ENCODE measurements at places on chromosomes 13 and 19. TPM values are rescaled to one million over a fixed set of nuclear protein-coding genes. Genes with fewer than 3 reads are reported as not detected.

DNA sequence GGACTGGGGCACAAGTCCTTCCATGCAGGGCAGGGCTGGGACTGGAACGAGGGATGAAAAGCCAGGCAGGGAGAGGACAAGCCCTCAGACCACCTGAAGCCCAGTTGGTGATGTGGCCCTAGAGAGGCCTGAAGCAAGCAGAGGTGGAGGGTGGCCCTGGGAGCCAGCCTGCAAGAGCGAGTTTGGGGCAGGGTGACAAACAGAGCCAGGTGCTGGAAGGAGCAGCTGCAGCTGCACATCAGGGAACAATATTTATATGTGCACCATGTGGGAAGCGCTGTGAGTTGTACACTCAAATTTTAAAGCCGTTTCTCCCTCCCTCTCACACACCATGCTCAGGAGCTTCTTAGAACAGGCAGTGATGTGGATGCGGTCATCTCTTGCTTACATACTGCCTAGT is 67.8 kb downstream of the FGF9 start:
- no peak overlapping the region for H3K4me3 ChIP-seq
- peaks cover 16% of the 10 kb centered on the region for H3K4me1 ChIP-seq
- DNase-seq: no peak
- no peaks in the 10 kb centered on the region for H3K27me3 ChIP-seq

Gene KIR3DL1
- not detected for total RNA-seq

Gene CEACAM3
- not detected for total RNA-seq

GRCh38 chr13:112647256-112647655 is 42.6 kb upstream of the ATP11A start:
- no peak overlapping the region for H3K4me3 ChIP-seq
- H3K27me3 ChIP-seq: no peaks in the 10 kb centered on the region
- H3K27ac ChIP-seq: no peak overlapping the region
- no peak for DNase-seq

- DNase-seq: no peak
- H3K27ac ChIP-seq: no peak within 1 kb of the TSS
- H3K4me1 ChIP-seq: peaks cover 9% of the 10 kb centered on the region
- H3K27me3 ChIP-seq: peaks cover 21% of the 10 kb centered on the region
- H3K36me3 ChIP-seq: no peaks in the 10 kb centered on the region
- peak within 1 kb of the TSS; percentile 27 for H3K4me3 ChIP-seq
These were observed at the start of gene LMTK3 for GRCh38 chr19:48511800-48512503. Gene LMTK3 (minus strand): TSS chr19:48511835. CDS start chr19:48511576, 259 bp downstream.

- no peaks in the 10 kb centered on the region for H3K27me3 ChIP-seq
- H3K27ac ChIP-seq: no peak overlapping the region
- no peaks in the 10 kb centered on the region for H3K36me3 ChIP-seq
- H3K4me3 ChIP-seq: no peak overlapping the region
- H3K4me1 ChIP-seq: peaks cover 53% of the 10 kb centered on the region
These were observed 17.6 kb downstream of the RANBP3 start for GRCh38 chr19:5960005-5961001.

Gene ZNF543
- 7.8 TPM for total RNA-seq

DNA sequence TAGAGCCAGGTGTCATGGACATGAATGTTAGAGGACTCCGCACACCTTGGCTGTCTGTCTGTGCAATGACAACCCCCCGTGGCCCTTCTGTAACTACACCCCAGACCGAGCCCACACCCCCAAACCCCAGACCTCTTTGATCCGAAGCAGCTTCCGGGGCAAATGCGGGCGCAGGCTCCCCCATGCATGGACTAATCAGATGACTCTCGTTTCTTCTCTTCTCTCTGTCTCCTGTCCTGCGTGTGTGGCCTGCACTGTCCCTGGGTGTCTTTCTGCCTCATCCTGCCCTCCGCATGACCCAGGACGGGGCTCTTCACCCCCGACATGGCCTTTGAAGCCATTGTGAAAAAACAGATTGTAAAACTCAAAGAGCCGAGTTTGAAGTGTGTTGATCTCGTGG is 38.9 kb downstream of the TMED1 start:
- no peak overlapping the region for H3K4me3 ChIP-seq
- H3K36me3 ChIP-seq: no peaks in the 10 kb centered on the region
- DNase-seq: no peak

Gene OVOL3
- total RNA-seq: not detected

DNA sequence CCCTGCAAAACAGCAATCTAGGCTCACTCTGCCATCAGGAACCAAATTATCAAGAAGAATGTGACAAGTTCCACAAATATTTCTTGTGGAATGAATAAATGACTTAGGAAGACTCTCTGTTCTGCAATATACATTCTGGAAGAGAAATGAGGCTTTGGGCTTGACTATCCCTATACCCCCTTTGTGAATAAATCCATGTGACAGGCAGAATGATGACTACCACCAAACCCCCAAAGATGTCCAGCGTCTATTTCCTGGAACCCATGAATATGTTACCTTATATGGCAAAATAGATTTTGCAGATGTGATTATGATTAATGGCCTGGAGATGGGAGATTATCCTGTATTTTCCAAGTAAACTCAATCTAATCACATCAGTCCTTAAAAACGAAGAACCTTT is 139.3 kb downstream of the ENOX1 start:
- DNase-seq: no peak
- H3K4me3 ChIP-seq: no peak overlapping the region
- H3K27me3 ChIP-seq: no peaks in the 10 kb centered on the region
- no peak overlapping the region for H3K27ac ChIP-seq
- H3K4me1 ChIP-seq: no peaks in the 10 kb centered on the region

Gene WTIP
- total RNA-seq: 1.6 TPM

- DNase-seq: no peak
- no peak overlapping the region for H3K4me3 ChIP-seq
- H3K27ac ChIP-seq: no peak overlapping the region
- no peaks in the 10 kb centered on the region for H3K36me3 ChIP-seq
- H3K4me1 ChIP-seq: no peaks in the 10 kb centered on the region
These were observed 51.1 kb downstream of the RASL11A start for GRCh38 chr13:27321468-27322431.

Data from gastrocnemius medialis (tissue), 4 donors.